ENCODE measurements at places on chromosomes 12 and 14.
A peak's percentile ranks its signal among the peaks of the same experiment; 100 is the strongest.

DNA sequence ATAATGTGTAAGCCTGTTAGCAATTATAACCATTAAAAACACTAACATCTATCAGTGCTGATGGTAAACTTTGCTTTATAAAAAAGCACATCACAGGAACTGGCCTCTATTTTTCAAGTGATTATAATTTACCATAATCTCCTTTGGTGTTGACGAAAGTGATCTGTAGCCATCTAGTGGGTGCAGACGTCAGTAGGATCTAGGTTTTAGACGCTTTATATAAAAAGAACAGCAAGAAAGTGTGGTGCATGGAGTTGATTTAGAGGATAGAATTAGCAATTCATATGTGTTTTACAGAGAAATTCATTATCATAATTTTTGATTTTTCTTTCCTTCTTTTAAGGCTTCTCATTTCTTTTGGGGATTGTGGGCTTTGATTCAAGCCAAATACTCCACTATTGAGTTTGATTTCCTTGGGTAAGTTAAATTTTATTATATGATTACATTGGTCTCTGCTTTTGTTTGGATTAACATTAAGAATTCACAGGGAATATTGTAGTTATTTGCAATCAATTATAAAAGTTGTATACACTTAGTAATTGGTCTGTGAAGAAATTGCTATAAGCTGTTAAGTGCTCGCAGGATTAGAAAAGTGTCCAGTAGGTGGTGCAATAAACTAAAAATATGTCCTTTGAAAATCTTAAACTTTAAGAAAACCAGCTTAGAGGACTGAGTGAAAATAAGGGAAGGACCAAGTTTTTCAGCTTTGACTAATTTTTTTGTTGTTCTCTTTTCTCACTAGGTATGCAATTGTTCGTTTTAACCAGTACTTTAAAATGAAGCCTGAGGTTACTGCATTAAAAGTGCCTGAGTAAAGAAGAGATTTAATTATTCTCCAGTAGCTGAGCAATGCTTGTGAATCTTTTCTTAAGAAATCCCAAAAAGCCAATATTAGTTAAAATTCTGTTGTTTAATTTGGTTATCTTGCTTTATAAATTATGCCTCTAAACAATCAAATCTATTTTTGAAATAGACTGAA, 59.5 kb downstream of the ETNK1 start:
- no peak for DNase-seq

- DNase-seq: no peak
Measured at GRCh38 chr12:46071335-46071734, 81.0 kb upstream of the SCAF11 start.

- no peak for DNase-seq
Measured at GRCh38 chr14:72617391-72618031, 276.4 kb downstream of the DPF3 start.

GRCh38 chr12:26297396-26298070, 102.2 kb downstream of the SSPN start:
- DNase-seq: no peak

- no peak for DNase-seq
Measured at GRCh38 chr12:75635606-75636444, 124.4 kb upstream of the KRR1 start.

- DNase-seq: no peak
Measured at GRCh38 chr12:2344885-2345284, 292.1 kb downstream of the CACNA1C start.

GRCh38 chr14:89524990-89525667, 108.1 kb upstream of the FOXN3 start:
- no peak for DNase-seq

DNA sequence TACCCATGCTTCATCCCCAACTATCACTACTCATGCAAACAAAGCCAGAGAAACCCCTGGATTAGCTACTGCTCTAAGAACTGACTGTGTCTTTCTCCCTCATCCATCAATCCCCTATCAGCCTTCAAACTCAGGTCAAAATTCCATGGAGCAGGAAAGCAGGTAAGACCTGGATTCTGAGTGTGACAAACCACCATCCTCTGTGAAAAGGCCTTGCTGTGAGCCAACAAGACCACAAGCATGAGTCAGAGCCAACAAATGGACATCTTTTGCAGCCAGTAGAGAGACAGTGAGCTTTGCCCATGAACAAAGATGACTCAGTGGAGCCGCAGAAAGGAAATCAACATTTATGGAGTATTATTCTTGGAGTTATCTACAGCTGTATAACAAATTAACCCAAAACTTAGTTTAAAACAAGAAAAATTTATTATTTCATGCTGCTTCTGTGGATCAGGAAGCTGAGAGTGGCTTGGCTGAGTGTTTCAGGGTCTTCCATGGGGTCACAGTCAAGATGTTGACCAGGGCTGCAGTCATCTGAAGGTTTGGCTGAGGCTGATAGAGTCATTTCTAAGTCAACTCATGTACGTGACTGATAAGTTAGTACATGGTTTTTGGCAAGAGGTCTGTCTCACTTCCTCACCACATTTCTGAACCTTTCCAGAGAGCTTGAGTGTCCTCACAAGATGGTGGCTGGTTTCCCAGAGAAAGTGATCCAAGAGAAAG, 61.1 kb downstream of the PITPNM2 start:
- no peak for DNase-seq

DNA sequence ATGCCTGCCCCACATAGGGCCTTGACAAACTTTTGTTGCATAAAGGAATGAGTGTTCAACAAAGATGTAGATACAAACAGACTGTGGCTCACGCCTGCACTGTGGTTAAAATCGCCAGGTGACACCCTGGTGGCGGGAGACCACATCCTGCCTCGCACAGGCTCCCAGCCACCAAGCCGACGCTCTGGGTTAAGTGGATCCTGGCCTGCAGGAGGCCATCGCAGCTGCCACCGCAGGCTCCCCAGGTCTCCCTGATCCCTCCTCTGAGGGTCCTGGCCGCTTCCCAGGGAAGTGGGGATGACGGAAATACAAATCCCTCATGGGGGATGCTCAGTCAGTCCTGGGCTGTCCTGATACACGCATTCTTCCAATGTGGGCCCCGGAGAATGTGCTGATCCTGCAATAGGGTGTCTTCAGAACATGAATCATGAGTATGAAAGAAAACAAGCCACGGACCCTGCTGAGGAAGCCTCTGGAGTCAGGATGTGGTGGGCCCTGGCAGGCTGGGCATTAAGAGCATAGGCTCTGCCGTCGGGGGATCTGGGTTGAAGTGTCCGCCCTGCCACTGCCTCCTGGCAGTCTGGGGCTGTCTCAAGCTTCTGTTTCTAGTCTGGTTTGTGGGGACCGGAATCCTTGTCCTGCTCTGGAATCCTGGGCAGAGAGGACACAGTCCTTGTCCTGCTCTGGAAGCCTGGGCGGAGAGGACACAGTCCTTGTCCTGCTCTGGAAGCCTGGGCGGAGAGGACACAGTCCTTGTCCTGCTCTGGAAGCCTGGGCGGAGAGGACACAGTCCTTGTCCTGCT, 53.5 kb upstream of the BEGAIN start:
- peak; percentile 28 for DNase-seq

GRCh38 chr12:128790221-128790620, 33.5 kb downstream of the SLC15A4 start:
- DNase-seq: no peak

DNA sequence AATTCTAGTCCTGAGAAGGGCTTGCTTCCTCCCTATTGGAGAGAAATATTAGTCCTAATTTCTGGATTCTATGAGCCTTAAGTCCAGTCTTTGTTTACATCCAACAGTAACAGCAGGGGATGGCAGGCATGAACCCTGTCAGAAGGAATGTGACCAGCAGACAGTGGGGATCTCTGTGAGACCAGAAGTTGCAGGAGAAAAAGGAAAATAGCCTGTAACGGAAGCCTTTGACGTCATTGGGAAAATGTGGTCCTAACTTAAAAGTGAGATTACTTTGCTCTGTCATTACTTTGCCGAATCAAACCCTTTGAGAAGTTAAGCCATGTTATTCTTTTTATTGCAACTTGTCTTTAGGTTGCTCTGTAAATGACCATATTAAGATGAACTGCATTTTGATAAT, 218.2 kb upstream of the PRICKLE1 start:
- no peak for DNase-seq

DNA sequence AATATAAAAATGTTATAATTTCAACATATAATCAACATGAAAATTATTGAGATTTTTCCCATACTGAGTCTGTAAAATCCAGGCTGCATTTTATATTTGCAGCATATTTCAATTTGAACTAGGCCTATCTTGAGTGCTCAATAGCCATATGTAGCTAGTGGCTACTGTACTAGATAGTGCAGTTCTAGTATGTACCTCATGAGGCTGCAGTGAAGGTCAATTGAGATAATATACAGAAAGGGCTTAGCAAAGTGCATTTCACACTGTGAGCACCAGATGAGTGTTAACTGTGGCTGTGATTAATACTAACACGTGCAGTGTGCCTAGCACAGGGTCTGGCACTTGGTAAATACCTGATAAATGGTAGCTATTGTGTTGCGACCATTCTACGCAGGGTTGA, 5.4 kb upstream of the SLC22A17 start:
- DNase-seq: no peak

DNA sequence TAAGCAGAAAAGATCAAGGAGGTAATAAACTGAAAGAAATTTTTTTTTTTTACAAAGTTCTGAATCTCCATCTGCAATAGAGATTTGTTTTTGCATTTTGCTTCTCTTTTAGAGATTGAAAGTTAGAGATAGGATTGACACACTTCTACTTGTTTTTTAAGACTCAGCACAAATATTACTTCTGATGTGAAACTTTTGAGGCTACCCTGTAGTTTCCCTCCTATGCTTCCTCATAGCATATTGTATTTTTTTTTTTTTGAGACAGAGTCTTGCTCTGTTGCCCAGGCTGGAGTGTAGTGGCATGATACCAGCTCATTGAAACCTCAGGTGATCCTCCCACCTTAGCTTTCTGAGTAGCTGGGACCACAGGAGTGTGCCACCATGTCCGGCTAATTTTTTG, 32.1 kb upstream of the SGPP1 start:
- DNase-seq: no peak

DNA sequence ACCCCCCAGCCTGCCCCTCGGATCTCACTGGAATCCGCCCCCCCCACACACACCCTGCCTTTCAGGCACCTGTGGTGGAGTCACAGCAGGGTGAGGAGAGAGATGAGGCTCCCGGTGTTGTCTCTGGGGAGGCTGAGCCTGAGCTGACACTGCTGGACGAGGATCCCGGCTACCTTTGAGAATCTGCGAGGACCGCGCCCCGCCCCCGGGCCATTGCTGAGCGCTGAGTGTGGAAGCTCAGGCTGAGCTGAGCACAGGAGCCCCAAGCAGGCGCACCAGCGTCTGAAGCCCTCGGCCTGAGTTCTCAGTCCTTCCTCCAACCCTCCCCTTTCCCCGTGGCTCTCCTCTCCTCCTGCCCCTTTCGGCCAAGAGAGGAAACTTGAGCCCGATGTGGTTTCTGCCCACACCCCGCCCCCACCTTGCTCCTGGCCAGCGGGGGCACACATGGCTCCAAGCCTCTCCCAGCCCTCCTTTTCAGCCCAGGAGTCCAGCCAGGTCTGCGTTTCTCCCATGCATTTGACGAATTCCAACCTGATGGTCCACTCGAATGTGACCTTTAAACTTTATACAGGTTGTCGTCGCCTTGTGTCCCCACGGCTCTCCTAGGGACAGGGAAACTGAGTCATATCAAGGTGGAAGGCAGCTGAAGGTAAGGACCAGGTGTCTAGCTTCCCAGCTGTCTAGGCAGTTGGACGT, at the start of gene NFE2:
TSS of gene NFE2 (minus strand) at position 284 of the 696 bp plus-strand sequence. CDS start 5,767 bp downstream, outside the sequence.
- DNase-seq: no peak

DNA sequence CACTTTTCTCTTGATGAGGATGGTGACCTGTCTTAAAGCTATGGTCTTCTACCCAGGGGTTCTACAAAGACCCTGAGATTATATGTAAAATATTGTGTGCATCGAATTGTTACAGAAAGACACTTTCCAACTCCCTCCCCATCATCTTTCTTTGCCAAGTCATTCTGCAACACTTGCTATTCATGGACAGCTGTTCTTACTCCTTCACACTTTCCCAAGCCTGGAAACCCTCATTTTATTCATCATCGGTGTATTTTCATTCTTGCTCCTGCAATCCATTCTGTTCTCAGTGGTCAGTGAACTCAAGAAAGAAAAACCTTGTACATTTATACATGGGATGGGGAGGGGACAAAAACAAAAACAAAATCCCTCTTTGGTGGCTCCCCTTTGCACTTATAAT, 90.5 kb upstream of the STXBP6 start:
- no peak for DNase-seq

DNA sequence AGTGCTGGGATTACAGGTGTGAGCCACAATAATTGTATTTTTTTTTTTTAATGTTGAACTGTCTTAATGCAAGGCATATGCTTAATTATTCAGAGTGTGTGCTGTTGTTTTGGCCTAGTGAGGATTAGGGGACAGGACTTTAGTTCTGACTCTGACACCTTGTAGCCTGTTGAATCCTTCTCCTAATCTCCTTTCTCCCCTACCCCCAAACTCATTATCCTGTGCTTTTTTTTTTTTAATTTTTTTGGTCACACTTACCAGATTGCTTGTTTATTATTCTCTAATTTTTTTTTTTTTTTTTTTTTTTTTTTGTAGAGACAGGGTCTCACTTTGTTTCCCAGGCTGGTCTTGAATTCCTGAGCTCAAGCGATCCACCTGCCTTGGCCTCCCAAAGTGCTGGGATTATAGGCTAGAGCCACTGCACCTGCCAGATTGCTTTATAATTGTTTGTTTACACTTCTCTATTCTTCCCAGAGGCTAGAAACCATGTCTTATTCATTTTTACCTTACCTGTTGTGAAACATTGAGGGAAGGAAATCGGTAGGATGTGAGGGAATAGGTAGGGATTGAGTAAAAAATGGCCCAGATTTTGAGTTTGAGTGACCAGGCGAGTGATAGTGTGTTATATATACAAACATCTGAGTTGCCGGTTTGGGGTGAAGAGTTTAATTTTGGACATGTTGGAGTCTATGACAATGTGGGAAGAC, 32.2 kb downstream of the DIP2B start:
- no peak for DNase-seq

DNA sequence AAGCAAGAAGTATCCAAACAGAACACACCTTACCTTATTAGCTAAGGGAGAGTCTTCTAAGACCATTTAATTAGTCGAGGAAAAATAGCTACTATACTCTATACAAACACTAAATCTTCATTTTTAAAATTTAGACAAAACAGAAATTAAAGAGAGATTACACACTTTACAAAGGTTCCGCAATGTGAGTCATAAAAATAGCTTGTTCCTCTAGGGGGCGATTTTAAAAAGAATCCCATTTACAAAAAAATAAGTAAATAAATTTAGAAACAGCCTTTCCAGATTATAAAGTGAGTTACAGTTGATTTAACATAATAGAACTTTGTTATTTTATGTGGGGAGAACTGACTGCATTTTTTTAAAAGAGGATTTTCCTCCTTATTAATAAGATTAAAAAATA, 201.6 kb downstream of the PAX9 start:
- no peak for DNase-seq

DNA sequence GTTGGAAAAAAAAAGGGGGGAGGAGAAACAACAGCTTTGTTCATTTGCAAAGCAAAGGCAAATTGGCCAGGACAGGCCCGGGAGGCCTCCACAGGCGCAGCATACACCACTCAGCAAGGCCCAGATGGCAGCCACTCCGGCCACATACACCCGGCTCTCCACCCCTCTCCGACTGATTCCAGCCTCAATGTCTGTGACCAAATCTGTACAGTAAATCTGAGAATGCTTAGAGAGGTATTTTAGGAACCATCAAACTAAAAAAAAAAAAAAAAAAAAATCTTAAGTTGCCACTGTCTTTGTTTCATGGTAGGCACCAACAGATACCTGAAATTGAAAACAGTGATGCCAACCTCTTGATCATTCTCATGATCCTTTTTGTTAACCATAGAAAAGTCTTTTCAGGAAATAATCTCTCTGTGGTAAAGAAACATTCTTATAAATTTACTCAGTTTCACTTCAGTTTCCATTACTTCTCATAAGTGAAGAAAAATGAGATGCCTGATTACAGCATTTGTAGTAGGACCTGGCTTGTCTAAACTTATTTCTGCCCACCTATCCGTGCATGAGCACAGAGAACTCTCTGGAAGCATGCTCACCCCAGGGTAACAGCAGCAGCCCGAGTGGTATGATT, 20.2 kb downstream of the VPS37B start:
- DNase-seq: no peak

All from stimulated activated CD8-positive, alpha-beta memory T cell treated with anti-CD3 and anti-CD28 coated beads, Interleukin-4, amount 100 ng/mL, for 4 hours (primary cell).